Stimulated activated CD8-positive, alpha-beta memory T cell treated with anti-CD3 and anti-CD28 coated beads, Interleukin-2, amount 100 ng/mL, for 48 hours (primary cell): ENCODE measurements at places on chromosomes 4 and X.

DNA sequence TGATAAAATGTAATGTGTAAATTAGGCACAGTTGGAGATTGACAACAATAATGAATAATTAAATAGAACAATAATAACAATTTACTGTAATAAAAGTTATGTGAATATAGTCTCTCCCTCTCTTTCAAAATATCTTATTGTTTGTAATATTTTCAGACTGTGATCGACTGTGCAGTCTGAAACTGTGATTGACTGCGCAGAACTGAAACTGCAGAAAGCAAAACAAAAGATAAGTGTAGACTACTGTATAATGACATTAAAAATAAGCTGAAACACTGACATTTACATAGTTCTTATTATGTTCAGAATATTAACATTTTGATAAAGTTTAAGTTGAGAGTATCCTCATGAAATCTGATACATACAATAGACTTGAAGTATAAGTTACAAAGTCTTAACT lies 371.0 kb downstream of the CCSER1 start:
- DNase-seq: no peak

- DNase-seq: no peak
Measured at GRCh38 chr4:4709736-4710135, 149.7 kb upstream of the MSX1 start.

DNA sequence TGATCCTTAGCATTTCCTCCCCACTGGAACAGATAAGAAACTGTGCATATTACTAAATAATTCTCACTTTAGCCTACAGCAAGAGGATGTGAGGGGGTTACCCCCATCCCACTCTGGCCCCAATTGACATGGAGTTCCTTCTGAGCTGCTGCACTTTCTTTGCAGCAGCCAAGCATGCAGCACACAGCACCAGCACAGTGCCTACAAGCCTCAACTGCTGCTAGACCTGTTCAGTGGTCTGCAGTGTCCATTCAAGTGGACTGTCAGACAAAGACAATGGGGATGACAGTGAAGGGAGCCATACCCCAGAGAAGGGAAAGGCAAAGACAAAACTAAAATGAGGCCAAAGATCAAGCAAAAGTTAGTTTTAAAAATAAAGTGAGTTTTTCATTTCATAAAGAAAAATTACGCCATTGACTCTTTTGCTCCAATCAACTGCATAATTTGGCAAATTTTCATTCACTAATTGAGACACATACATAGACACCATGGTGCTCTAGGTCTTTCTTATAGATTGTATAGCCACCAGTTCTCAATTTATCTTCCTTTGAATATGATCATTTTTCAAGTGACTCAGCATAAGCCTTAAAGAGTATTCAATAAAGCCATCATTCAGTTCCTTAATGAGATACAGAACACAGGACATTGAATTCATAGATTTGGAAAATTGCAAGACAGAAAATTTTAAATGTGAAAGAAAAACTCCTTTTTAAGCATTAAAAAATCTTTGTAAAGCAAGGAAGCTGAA lies 410.6 kb downstream of the HNRNPD start:
- no peak for DNase-seq

DNA sequence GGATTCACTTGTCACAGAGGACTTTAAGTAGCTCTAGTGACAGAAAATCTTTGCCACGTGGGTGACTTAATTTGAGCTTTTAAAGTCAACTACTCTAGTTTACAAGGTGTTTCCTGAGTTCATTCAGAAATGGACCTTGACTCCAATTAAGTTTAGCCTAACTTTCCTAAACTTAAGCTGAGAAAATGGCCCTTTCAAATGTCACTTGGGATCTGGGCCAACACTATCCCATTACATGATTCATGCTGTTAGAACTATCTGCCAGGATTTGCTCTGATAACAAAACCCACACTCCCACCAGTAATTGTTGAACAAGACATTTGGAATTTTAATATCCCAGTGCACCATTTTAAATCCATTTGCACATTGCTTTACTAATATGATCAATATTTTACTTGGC lies 40.8 kb downstream of the C4orf46 start:
- no peak for DNase-seq

DNA sequence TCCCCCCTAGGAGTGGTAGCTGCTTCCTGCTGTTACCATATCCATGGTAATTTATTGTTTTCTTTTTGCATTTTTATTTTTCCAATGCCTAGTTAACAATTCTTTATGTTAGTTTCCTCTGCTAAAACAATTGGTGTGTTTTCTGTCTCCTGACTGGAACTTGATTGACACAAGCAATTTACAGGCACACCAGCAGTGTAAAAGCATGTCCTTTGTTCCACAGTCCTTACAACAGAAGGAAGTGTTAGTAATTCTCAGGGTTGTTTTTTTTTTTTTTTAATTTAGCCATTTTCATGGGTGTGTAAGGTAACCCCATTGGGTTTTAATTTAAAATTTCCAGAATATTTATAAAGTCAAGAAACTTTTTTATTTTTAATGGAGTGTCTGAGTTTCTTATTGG lies 25.0 kb upstream of the TMLHE start:
- no peak for DNase-seq

DNA sequence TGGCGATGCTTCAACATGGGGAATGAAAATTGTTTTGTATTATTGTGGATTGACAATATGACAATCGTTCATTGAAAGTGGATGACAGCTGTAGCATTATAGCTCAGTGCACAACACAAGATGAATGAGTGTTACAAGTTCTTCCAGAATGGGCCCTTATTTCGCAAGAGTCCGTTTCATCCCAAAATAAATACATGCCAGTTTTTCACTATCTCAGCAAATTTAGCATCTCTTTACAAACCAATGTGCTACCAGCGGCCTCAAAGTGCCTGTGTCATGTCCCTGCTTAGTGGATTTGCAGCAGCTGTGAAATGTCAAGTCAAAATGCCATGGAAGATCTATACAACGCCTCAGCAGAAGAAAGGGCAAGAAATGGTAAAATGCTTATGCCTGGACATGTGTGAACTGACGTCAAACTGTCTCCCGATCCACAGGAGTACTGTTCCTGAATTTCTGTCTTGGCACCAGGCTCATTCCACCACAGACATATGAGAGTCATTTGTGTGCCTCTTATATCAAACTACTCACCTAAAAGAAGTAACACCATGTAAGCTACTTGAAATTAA lies 109.6 kb downstream of the MAML3 start:
- DNase-seq: no peak

DNA sequence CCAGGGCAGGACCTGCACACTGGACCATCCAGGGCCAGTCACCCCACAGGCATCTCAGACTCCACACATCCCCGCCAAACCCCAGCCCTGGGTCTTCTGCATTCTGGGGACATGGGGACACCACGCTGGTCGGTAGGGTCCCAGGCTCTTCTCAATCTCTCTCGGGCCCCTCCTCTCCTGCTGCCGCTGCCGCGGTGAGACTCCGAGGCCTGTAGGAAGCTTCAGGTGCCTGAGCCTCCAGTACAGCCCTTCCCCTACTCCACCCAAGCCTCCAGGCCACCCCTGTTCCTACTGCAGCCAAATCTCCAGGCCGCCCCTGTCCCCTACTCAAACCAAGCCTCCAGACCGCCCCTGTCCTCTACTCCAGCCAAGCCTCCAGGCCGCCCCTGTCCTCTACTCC lies 5.5 kb upstream of the ASMT start:
- no peak for DNase-seq
